ENCODE measurements at places on chromosomes 7 and 10.

GRCh38 chr7:136897676-136898075, 29.2 kb downstream of the CHRM2 start:
- no peak for DNase-seq

- DNase-seq = no peak
Observed at GRCh38 chr10:79403441-79404230, 41.8 kb downstream of the ZCCHC24 start.

GRCh38 chr10:97689559-97690020, 2.5 kb upstream of the AVPI1 start:
- no peak for DNase-seq

- DNase-seq = no peak
Observed at GRCh38 chr7:16071246-16071857, 350.0 kb downstream of the CRPPA start.

GRCh38 chr10:62130948-62131347, 137.7 kb downstream of the RTKN2 start:
- DNase-seq = no peak

GRCh38 chr10:130921911-130922440, 389.5 kb downstream of the TCERG1L start:
- DNase-seq = no peak

GRCh38 chr10:132882069-132882951, 60.1 kb downstream of the CFAP46 start:
- no peak for DNase-seq

- no peak for DNase-seq
Observed at GRCh38 chr7:85094046-85094725, 92.7 kb downstream of the SEMA3D start.

DNA sequence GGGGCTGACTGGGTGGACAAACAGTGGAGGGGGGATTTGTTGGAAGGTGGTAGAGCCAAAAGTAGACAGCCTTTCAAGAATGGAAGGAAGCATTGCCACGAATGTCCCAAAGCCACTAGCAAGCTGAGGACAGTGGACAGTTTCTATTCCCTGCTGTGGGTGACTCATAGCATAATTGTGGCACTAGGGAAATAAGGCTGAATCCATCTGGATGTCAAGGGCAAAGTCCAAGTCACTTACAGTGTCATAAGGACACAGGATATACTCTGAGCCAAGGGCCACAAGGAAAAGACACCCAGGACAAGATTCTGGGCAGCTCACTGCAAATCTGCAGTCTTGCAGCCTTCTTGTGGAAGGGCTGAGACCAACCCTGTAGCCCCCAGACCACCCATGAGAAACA, 79.7 kb downstream of the FRMPD2 start:
- DNase-seq = no peak

- DNase-seq = no peak
Observed at GRCh38 chr7:28718545-28718944, 239.6 kb downstream of the TRIL start.

DNA sequence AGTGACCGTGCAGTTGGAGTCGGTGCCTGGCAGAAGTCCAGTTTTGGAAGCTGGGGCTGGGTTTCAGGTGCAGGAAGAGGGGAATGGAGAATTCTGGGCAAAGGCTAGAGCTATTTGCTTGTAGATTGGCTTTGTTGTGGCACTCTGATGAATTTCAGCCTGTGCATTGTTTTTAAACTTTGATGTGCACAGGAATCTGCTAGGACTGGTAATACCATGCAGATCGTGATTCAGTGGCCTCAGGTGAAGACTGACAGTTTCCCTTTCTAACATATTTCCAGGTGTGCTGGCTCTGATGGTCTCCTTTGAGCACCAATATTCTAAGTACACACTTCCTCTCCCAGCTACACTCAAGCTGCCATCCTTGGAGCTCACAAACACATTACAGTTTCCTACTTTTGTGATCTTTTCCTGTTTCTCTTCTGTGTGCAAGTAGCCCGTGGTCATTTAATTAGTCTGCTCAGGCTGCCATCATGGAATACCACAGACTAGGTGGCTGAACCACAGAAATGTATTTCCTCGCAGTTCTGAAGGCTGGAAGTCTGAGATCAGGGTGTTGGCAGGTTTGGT, 55.6 kb downstream of the NOC3L start:
- DNase-seq = no peak

- no peak for DNase-seq
Observed at GRCh38 chr10:87685832-87686574, 26.3 kb downstream of the PAPSS2 start.

DNA sequence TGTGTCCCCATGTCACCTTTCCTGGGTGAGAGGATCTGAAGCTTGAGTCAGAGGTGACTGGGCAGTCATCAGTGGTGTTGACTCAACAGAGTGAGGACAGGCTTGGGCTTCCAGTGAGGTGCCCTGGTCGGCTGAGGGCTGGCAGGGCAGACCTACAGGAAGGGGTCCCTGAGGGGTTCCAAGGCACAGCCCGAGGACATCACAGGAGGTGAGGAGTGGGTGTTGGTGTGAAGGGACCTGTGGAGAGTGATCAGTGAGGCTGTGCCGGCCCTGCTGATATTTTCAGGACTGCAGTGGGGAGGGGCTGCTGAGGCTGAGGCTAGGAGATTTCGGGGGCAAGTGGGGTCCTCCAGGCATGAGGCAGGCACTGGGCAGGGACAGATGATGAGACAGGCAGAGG, 545.5 kb downstream of the TCERG1L start:
- no peak for DNase-seq

GRCh38 chr7:130841416-130841815, 107.4 kb upstream of the KLF14 start:
- no peak for DNase-seq

DNA sequence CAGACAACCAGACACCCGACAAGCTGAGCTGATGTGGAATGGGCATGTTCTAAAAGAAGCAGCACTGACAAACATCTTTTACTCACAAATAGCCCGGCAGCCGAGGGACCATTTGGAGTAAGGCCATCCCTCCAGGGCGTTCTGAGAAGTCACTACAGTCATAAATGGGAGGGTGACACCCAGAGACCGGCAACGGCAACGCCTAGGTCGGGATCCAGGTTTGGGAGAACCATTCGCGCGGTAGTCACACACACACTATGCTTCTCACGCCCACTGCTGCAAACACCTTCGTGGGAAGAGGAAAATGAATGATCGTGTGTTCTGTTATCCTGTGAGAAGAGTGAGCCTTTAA, 9.8 kb downstream of the TNS3 start:
- no peak for DNase-seq

DNA sequence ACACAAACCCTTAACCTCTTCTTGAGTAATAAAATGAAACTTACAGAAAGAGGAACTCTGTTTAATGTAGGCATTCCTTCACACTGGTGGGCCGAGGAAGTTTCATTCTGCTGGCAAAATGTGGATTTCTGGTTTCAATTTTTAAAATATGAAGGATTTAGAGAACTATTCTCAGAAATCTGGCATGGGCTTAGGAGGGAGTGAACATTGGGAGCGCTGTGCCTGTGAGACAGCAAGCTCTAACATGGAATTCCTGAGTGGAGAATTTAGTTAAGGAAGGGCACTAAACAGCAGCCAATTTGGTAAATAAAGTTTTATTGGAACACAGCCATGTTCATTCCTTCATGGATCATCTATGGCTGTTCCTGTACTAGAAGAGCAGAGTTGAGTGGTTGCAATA, 751.8 kb upstream of the IGFBP3 start:
- DNase-seq = no peak

DNA sequence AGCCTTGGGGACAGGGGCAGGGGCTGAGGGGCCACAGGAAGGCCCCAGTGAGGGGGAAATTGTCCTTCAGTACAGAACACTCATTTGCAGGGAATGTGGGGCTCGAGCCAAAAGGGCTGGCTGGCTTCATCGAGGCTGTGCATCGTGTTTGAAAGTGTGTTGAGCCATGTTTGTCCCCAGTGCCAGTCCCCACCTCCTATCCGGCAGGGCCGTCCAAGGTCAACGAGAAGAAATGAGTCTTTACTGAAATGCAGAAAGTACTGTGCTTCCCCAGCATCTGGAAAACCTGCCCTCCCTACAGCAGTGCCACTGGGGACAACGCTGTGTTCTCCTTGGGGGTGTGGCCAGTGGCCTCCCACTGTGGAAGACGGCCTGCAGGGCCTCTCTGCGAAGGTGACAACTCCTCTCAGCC, 214.1 kb downstream of the KLF6 start:
- no peak for DNase-seq

DNA sequence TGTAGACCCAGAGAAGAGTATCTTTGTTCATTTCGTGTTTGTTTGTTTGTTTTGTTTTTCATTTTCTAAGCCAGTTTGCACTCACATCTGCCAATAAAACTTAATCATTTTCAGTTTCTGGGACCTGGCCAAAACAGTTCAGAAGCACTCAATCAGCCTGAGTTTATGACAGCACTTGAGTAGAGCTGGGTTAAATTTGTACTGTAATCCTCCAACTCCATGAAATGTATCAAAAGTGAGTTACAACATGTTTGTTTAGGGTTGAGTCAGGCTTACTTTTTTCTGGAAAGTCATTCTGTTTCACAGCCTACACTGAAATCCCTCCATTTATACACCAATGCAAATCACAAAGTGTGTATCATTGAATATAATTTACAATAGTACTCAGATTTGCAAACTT, 91.9 kb downstream of the ZWINT start:
- DNase-seq = no peak

DNA sequence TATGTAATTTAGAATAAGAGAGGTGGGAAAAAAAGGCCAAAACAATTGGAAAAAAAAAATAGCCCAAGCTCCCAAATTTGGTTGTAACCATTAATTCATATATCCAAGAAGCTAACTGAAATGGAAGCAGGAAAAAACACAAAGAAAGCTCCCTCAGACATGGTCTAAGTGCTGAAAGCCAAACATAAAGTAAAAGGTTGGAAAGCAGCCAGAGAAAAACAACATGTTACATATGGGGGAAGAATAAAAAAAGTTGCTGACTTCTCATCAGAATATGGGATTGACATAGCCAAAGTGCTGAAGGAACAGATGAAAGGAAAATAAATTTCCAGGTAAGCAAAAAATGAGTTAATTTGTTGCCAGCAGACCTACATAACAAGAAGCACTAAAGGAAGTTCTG, 40.3 kb downstream of the PDZD8 start:
- no peak for DNase-seq

- no peak for DNase-seq
Observed at GRCh38 chr7:72268090-72268489, 144.0 kb downstream of the CALN1 start.

DNA sequence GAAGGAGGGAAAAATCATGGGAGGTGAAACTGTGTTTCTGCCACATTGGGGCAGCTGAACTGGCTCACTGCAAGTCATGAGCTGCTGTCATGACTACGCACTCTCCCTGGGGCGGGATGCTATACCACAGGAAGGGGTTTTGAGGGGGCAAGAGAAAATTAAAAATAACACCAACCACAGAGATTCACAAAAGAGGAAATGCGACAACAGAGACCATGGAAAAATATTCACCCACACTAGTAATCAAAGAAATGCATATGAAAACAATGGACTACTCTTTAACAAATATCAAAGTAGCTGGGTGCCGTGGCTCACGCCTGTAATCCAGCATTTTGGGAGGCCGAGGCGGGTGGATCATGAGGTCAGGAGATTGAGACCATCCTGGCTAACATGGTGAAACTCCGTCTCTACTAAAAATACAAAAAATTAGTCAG, 65.2 kb upstream of the TM9SF3 start:
- peak; percentile 60 for DNase-seq

DNA sequence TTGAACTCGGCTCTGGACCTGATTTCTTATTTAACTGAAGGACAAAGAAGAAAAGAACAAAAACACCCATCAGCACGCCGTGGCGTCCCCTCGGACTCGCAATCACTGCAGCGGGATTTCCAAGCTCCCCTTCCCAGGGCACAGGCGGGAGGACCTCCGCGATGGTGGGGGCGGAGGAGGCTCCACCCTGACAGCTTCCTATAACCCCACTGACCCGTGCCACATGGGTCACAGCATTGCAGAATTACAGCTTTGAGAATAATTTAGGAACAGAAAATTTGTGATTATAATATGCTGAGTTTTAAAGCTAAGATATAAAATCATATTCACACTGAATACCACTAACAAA, 129.7 kb upstream of the SEC61G start:
- DNase-seq = no peak

DNA sequence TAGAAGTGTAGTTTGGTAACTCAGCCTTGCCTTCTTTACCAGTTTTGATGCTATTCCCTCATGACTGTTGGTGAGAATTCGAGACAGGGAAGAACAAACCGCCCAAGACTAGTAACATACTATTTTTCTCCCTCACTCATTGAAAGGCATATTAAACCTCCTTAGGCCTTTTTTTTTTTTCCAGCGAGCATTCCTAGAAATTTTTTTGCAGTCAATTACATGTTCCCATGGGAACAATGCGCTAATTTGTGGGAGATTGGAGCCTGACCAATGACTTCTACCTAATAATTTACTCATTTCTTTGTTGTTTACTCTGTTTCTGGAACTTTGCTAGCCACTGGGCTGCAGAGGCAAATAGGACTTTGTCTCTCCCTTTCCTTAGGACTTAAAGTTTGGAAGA, 6.0 kb downstream of the VPS50 start:
- DNase-seq = no peak

GRCh38 chr7:45295222-45295621, 137.6 kb downstream of the RAMP3 start:
- no peak for DNase-seq

DNA sequence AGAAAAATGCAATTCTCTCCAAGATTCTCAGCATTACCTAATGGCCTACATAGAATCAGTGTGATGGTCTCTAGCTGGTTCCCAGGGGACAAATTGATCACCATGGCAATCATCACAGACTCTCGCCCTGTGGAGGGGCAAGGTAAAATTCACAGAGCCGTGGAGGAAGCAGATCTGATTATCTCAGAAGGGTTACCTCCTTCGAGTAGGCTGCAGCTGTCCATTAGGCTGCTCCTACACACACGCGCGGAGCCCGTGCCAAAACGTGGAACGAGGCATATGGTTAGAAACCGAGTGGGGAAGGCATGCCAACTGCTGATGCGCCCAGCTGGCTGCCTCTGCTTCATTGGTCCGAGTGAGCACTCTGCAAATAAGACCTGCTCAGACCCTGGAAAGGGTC, 52.8 kb upstream of the PTER start:
- no peak for DNase-seq

DNA sequence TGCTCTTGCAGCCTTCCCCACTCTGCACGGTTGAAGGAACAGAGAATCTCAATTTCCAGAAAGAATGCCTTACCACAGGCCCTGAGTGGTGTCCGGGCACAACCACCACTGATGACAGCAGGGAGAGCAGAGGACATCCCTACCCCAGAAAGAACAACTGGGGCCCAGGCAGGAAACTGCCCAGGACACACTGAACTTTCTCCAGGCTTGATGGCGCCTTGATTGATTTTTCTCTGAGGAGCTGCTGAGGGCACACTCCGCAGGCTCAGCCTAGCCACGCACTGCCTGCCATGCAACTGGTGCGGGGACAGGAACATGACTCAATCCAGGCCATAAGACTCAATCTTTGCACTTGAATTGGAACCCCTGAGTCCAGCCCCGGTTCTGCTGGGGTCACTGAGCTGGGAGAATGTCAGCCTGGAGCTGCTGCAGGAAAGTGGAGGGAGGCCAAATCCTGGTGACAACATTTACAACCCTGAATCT, 5.9 kb downstream of the AKR1B1 start:
- no peak for DNase-seq

Data from stimulated activated CD8-positive, alpha-beta memory T cell treated with anti-CD3 and anti-CD28 coated beads, Interleukin-7, amount 100 ng/mL, for 4 hours (primary cell).